ENCODE measurements at places on chromosomes 1 and 21.

DNA sequence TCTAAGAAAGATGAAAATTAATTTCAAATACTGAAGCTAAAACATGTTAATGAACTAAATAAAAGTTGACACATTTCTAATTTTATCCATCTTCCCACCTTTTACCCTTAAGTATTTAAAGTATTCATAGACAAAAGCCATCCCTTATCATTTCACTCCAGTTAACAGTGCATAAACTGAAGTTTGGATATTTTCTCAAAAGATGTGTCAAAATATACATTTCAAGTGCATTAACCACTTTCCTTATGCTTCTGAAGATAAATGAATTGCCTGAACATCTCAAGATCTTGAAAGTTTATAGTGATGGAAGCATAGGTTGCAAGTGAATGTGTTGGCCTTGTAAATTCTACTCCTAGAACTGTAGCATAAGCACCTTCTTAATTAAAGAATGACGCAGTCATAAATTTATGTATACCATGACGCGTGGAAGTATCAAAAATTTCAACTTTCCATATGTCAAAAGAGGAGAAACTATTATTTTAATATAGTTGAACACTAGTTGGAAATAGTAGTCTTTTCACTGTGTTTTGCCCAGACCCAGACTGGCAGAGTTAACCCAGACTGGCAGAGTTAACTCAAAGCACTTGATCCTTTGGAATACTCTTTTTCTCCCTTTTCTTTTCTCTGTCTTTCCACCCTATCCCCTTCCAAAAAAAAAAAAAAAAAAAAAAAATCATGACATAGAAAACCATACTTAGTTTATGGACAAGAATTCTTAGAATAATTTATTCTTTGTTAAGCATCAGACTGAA lies 282.6 kb upstream of the C1orf105 start:
- DNase-seq: no peak

DNA sequence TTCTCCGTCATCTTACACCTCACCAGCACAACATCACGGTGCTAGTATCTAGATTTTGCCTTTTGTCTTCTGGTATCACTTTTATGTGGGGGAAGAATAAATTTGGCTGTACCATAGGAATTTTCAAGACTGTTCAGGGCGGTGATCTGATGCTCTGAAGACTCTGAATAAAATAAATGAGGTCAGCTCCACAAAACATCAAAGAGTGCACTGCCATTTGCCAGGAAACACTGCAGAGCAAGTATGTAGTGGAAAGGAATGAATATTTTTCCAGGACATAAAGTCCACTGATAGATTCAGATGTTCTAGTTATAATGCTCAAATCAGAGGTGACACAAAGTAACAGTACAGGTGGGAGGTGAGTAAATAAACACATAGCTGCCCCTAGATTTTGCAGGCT lies 56.3 kb downstream of the ZP4 start:
- DNase-seq: no peak

DNA sequence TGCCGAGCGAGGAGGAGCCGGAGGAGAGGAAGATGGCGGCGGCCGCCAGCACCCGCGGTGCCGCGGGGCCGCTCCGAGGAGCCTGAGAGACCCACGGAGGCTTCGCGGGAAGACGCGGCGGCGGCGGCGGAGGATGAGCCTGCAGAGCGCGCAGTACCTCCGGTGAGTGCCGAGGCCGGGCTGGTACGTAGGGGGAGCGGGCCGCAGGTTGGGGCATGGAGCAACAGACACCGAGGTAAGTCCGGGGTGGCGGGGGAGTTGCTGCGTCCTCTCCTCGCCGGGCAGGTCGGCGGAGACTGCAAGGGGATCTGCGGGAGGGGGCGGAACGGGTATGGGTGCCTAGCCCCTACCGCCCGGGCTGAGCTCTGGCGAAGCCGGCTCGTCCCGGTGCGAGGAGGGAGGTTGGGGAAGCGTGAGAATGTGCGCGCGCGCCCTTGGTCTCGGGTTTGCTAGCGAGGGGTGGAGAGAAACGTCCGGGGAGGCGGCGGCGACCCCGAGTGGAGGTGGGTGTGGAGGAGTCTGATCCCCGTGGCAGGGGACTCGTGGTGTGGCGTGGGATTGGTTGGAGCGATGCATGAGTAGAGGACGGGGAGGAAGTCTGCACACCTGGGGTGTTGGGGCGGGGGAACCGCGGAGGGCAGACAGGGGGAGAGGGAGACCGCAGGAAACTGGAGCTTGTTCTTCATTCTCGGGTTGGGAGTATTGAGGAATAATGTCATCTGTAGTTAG lies at the start of gene SMG7:
Gene SMG7 (plus strand): TSS at position 12 of the 729 bp plus-strand sequence. CDS start 122 bp downstream, at position 134.
- peak; percentile 64 for DNase-seq

DNA sequence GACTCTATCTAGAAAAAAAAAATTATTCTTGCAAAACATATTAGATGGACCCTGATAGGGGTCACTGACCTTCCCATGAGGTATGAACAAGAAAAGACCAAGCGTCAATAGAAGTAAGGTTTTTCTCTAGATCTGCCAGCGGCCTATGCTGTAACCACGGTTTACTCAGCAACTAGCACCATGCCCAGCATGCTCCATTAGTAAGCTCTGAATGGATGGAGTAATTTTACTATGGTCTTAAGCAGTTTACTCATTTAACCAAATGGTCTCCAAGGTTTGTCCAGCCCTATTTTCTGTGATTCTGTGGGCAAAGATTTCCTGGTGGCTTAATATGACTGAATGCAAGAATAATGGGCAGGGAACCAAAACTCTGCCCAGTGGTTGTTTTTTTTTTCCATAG lies 113.9 kb downstream of the ADSS2 start:
- DNase-seq: no peak

DNA sequence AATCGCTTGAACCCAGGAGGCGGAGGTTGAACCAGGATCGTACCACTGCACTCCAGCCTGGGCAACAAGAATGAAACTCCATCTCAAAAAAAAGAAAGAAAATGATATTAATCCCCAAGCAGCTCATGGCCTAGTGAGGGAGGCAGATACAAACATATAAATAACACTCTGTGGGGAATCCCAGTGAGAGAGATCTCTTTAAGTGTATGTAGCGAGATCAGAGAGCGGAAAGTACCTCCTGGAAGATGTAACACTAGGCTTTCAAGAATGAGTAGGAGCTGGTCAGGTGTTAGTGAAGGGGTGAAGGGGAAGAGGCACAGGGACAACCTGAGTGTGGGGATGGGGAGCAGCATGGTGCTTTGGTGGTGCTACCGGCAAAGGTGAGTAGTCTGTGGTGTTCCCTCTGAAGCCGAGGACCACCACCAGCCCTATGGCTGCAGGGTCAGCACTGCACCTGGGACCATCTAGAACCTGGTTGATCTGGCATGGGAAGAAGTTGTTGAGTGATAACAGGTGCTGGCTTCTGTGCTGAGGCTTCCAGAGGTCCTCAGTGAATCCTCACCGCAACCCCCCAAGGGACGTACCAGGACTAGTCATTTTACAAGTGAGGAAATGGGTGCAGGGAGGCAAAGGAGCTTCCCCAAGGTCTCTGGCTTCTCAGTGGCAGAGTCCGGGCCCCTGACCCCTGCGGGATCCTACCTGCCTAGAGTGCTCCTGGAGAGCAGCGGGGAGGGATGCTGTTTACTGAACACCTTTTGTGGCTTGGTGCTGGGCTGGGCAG lies 367.6 kb upstream of the VAMP3 start:
- DNase-seq: no peak

- DNase-seq: no peak
Observed at GRCh38 chr1:40318970-40319621, 2.0 kb upstream of the COL9A2 start.

- no peak for DNase-seq
Observed at GRCh38 chr1:24508911-24509310, 6.3 kb downstream of the RCAN3 start.

DNA sequence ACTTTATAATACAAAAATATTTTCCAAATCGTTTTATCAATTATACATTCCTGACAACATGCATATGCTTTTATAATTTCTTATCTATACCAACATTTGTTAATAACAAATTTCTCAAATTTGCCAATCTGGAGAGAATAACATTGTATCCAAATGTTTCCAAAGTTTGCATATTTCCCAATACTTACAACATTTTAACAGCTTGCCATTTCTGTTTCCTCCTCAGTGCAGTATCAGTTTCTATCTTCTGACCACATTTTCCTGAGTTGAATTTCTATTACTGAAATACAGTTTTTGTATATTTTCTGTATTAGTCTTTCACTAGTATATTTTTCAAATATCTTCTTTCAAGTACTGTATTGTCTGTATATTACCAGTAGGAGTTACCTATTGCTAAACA lies 1594.3 kb downstream of the PLA2G4A start:
- no peak for DNase-seq

- no peak for DNase-seq
Observed at GRCh38 chr1:198185759-198186158, 29.0 kb downstream of the NEK7 start.

GRCh38 chr1:117571496-117571895 lies 34.4 kb upstream of the TENT5C start:
- no peak for DNase-seq

Measured in activated CD4-positive, alpha-beta T cell treated with anti-CD3 and anti-CD28 coated beads for 48 hours (primary cell).